CD8-positive, alpha-beta memory T cell (primary cell): ENCODE measurements at places on chromosomes 6 and 20. TPM values are rescaled to one million over a fixed set of nuclear protein-coding genes. Genes with fewer than 3 reads are reported as not detected.

DNA sequence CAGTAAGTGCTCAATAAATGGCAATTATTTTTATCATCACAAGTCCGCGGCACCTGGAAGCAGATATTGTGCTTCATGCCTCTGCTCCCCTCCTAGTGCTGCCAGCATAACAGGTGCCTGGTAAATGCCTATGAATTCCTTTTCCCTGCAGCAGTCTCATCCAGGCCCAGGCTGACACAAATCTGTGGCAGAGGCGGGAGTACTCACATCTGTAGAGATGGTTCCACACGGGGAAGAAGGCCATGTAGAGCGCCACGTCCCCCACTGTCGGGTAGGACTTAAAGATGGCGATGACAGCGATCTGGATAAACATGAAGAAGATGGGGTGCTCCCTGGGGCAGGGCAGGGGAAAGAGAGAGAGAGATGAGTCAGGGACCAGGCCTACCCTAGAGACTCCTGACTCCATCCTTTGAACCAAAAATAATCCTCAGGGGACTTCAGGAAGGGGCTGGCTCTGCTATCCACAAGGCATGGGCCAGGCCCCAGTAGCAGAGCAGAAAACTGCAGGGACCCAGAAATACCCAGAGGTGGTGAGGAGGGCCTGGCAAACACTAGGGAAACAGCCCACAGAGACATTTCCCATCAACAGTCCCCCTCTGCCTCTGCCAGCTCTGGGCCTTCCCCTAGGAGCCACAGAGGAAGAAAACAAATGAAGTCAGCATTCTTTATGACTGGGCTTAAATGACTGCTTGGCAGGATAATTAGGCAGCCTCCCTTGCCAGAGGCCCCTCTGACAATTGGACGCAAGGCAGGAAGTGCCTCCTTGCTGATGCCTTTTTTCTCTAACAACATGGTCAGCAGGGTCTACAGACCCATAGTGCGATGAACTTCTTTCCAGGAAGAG lies 23.0 kb downstream of the MAP1LC3A start:
- H3K4me1 ChIP-seq: peaks cover 10% of the 10 kb centered on the region
- H3K36me3 ChIP-seq: peaks cover 11% of the 10 kb centered on the region
- H3K4me3 ChIP-seq: no peak overlapping the region

Gene NRN1
- not detected for total RNA-seq

DNA sequence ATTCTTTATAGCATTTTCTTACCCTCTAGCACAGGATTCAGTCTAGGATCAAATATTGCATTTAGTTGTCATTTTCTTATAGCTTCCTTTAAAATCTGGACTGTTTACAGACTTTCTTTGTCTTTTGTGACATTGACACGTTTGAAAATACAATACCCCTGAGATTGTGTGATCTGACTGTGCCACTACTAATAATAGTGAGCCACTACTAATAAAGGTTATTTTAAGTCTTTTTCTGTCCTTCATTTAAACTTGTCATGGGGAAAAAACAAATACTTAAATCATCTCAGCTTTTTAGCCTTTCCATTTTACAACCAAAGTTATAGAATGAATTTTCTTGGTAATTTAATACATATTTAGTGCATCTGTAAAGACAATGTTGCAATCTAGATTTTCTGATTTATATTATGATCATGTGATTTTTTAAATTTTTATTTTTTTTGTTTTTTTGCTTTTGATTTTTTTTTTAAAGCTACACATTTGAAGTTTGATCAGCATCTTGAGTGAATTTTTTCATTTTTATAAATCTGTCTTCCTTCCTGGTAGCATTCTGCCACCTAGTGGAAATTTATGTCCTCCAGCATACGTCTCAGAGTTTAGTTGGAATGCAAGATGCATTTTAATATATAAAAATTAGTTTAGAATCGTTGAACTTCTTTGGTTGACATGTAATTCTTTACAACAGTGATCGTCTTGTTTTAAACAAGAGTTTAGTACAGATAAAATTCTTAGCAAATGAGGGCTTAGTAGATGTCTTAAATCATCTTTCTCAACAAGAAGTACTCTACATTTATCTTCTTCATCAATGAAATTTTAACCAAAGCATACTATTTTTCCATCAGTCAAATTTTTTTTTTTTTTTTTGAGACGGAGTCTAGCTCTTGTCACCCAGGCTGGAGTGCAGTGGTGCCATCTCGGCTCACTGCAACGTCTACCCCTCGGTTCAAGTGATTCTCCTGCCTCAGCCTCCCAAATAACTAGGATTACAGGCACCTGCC lies 119.4 kb downstream of the NCOA3 start:
- no peak for DNase-seq
- no peak overlapping the region for H3K27ac ChIP-seq
- no peaks in the 10 kb centered on the region for H3K4me1 ChIP-seq
- H3K27me3 ChIP-seq: no peaks in the 10 kb centered on the region
- peaks cover 14% of the 10 kb centered on the region for H3K36me3 ChIP-seq
- H3K4me3 ChIP-seq: no peak overlapping the region

DNA sequence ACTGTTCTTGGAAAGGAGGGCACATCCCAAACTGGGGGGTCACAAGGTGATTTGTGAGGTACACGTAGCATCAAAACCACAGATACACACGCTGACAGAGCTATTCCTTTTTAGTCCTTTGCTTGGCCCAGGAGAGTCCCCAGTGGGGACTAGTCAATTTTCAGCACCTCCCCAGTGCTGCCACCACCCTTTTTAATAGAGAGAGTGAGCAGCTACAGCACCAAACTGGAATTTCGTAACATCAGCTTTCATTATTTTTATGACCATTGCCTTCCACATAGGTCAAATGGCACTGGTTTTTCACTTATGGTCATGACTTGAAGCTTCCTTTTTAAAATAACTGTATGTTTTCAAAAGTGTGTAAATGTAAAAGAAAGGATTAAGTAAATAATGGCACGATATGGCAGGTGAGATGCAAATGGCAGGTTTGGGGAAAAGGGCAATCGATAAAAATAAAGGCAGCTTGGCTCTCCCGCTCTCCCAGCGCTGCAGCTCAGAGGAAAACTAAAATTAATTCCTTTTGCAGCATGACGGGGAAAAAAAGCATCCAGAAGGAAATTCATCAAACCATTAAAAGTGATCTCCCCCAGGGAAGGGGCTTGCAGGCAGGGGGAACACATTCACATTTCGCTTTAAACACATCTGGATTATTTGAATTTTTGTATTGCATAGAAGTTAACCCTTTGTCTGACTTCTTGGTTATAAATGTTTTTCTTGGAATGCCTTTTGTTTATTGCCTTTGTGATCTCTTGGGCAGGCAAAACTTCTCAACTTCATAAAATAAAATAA lies 95.2 kb downstream of the ANKRD60 start:
- no peaks in the 10 kb centered on the region for H3K36me3 ChIP-seq
- no peaks in the 10 kb centered on the region for H3K4me1 ChIP-seq
- DNase-seq: no peak
- H3K27me3 ChIP-seq: peaks cover 7% of the 10 kb centered on the region
- no peak overlapping the region for H3K27ac ChIP-seq
- H3K4me3 ChIP-seq: no peak overlapping the region

Gene CST5
- not detected for total RNA-seq

DNA sequence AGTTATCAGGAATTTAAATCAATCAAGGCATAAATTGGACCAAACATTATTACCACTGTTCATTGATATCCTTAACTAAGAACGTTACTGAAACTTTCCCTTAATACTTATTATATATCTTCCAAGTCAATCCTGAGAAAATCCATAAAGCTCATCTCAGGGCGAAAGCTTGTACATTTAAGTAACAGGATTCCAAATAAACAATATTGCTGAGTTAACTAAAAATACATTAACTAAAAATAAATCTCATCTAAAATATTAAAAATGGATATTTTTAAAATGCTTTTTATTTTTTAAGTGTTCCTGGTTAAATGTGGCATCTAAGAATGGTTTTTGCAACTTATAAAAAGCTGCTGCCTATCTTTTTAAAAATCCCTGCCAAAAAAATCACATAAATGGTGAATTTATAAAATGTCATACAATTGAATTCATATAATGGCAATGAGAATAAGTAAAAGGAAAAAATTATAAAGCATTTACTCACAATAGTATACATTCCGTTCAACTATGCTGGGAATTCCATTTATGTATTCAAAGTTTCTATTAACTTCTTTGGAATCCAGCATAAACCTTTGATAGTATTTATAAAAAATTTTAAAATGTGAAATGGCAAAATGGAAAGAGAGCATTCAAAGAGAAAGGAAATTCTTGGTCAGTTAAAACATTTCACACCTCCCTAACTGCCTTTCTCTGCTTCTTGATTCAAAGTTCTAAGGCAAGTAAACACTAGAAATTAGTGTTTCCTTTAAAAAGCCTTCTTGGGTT lies 20.8 kb upstream of the GMDS start:
- H3K27ac ChIP-seq: no peak overlapping the region
- no peaks in the 10 kb centered on the region for H3K4me1 ChIP-seq
- no peaks in the 10 kb centered on the region for H3K27me3 ChIP-seq
- DNase-seq: no peak
- H3K36me3 ChIP-seq: peaks cover 4% of the 10 kb centered on the region

DNA sequence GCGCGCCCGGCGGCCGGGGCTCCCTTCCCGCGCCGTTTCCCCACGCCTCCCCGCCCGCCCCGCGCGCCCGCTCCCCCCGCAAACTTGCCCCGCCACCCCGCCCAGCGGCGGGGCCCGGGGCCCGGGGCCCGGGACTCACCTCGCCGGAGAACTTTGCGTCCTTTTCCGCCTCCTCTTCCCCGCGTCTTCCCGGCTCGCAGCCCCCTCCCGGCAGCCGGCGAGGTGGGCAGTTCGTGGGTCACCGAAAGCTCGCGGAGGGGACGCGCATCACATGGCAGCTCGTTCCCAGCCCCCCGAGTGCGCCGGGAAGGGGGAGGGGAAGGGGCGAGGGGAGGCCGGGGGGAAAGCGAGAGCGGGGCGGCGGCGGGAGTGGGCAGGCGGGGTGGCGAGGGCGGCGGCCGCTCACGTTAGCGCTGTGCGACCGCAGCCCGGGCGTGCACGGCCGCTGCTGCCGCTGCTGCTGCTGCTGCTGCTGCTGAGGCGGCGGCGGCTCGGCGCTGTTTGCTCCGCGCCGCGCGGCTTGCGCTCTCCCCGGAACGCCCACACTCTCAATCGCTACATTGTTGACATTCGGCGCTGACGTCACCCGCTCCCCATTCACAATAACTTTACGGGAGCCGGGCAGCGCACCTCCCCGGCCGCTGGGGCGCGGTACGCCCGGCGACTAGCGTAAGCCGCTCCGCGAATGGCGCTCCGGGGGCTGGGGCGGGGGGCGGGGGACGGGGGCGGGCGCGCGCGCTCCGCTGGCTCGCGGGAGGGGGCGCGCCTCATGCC lies at the start of gene BACH2:
Gene BACH2 (minus strand): TSS at position 503 of the 774 bp plus-strand sequence. CDS start 287,999 bp downstream, outside the sequence.
- peak; percentile 79 for DNase-seq
- no peaks in the 10 kb centered on the region for H3K36me3 ChIP-seq
- peak within 1 kb of the TSS; percentile 75 for H3K4me3 ChIP-seq
- peaks cover 19% of the 10 kb centered on the region for H3K4me1 ChIP-seq
- peak within 1 kb of the TSS; percentile 68 for H3K27ac ChIP-seq
- H3K27me3 ChIP-seq: no peaks in the 10 kb centered on the region

DNA sequence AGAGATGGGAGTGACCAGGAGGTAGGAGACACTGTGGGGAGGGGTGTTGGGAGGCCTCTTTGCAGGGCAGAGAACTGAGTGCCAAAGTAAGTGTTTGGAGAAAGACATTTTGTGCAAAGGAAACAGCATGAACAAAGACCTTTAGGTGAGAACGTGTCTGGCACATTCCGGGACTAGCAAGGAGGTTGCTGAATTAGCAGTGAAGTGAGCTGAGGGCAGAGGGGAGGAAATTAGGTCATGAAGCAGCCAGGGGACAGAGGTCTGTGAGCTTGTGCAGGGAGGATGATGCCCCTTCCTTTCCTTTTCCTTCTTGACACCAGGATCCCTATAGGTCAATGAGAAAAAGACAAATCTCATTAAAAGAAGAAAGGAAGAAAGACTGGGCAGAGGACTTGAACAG lies 21.4 kb upstream of the AHCY start:
- peaks cover 9% of the 10 kb centered on the region for H3K4me1 ChIP-seq
- no peak overlapping the region for H3K4me3 ChIP-seq
- H3K27ac ChIP-seq: no peak overlapping the region
- no peak for DNase-seq
- no peaks in the 10 kb centered on the region for H3K27me3 ChIP-seq

Gene KCNK15
- total RNA-seq: 0.15 TPM

DNA sequence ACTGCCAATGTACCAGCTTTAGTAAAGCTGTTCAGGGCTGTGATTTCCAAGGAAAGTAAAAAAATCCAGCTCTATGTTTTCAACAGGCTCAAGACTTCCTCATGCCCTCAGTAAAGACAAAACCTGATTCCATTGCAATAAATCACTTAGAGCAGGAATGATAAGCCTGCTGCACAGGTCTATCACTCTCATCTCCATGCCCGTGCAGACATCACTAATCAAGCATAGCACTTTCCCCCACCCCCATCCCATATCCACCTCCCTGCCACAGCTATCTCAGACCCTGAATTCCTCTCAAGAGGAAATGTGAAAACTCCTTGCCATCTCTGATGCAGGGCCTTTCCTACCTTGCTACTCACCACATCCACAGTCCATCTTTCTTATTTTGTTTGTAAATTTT lies 554.9 kb downstream of the MAFB start:
- no peak for DNase-seq
- H3K27ac ChIP-seq: no peak overlapping the region
- H3K36me3 ChIP-seq: no peaks in the 10 kb centered on the region
- H3K27me3 ChIP-seq: no peaks in the 10 kb centered on the region
- H3K4me3 ChIP-seq: no peak overlapping the region

GRCh38 chr6:100271625-100272024 lies 193.1 kb downstream of the SIM1 start:
- H3K27ac ChIP-seq: no peak overlapping the region
- no peak overlapping the region for H3K4me3 ChIP-seq
- no peaks in the 10 kb centered on the region for H3K4me1 ChIP-seq
- no peaks in the 10 kb centered on the region for H3K27me3 ChIP-seq

- no peaks in the 10 kb centered on the region for H3K36me3 ChIP-seq
- no peaks in the 10 kb centered on the region for H3K27me3 ChIP-seq
- no peaks in the 10 kb centered on the region for H3K4me1 ChIP-seq
- H3K4me3 ChIP-seq: no peak overlapping the region
- DNase-seq: no peak
Observed at GRCh38 chr6:46273911-46274310, 103.1 kb upstream of the ENPP5 start.

- DNase-seq: no peak
- H3K27me3 ChIP-seq: no peaks in the 10 kb centered on the region
- H3K27ac ChIP-seq: no peak overlapping the region
- no peak overlapping the region for H3K4me3 ChIP-seq
- no peaks in the 10 kb centered on the region for H3K36me3 ChIP-seq
Observed at GRCh38 chr20:11780765-11781369, 136.8 kb upstream of the BTBD3 start.

Gene RNF217
- 0.13 TPM for total RNA-seq

Gene EFCAB8
- 0.35 TPM for total RNA-seq

GRCh38 chr6:135085700-135086413 lies 31.2 kb upstream of the HBS1L start:
- H3K4me3 ChIP-seq: peak overlapping the region; percentile 36
- DNase-seq: no peak
- H3K27ac ChIP-seq: peak overlapping the region; percentile 15
- peaks cover 51% of the 10 kb centered on the region for H3K4me1 ChIP-seq

Gene SLC44A4
- not detected for total RNA-seq

- H3K36me3 ChIP-seq: no peaks in the 10 kb centered on the region
- no peak overlapping the region for H3K27ac ChIP-seq
- H3K27me3 ChIP-seq: no peaks in the 10 kb centered on the region
- H3K4me3 ChIP-seq: no peak overlapping the region
Observed at GRCh38 chr20:51628533-51629398, 86.2 kb upstream of the NFATC2 start.

- H3K4me1 ChIP-seq: no peaks in the 10 kb centered on the region
- no peak for DNase-seq
- no peak overlapping the region for H3K4me3 ChIP-seq
Observed at GRCh38 chr6:117262799-117263198, 2.6 kb upstream of the VGLL2 start.

Gene PANK2
- 62.3 TPM for total RNA-seq
